ENCODE measurements at places on chromosomes 3 and 15.

- no peak for DNase-seq
Measured at GRCh38 chr3:34198309-34198708, 399.9 kb downstream of the PDCD6IP start.

GRCh38 chr15:29785136-29785535, 37.1 kb downstream of the TJP1 start:
- DNase-seq, result no peak

GRCh38 chr15:95485367-95485766, 845.1 kb upstream of the NR2F2 start:
- no peak for DNase-seq

DNA sequence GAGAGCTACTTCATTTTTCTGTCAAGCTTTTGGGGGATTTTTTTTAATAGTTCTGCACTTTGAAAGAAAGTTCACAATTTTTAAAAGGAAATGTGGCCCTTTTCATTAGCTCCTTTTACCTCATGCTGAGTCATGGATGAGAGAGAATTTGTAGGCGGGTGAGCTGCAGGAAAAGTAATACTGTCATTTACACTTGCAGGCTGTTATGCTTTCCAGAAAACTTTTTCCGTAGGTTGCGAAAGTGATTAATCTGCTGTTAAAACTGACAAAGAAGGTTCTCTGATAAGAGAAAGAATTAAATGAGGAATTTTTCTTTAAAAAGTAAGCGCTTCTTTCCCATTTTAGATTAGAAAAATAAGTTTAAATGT, 430.2 kb downstream of the LPP start:
- DNase-seq, result no peak

- no peak for DNase-seq
Measured at GRCh38 chr3:194062830-194063229, 73.1 kb upstream of the HES1 start.

- no peak for DNase-seq
Measured at GRCh38 chr3:58066842-58067241, 58.6 kb downstream of the FLNB start.

DNA sequence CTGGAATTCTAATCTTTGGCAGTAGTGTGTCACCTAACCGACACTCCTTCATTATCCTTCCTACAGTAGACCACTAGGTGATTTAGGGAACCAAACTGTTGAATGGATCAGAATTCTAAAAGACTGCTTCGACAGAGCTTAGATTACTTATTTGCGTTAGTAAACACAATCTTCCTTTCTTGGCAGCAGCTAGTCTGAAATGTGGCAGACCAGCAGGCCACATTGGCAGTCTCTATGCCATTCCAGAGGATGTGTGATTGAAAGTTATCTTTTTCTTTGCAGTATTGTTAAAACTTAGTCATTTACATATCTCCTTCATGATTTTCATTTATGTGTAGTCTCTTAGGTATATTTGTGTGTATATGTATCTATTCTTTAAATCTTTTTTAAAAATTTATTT, 23.6 kb downstream of the MBNL1 start:
- DNase-seq, result no peak

GRCh38 chr3:22960105-22960984, 242.8 kb upstream of the UBE2E2 start:
- DNase-seq, result peak; percentile 37

DNA sequence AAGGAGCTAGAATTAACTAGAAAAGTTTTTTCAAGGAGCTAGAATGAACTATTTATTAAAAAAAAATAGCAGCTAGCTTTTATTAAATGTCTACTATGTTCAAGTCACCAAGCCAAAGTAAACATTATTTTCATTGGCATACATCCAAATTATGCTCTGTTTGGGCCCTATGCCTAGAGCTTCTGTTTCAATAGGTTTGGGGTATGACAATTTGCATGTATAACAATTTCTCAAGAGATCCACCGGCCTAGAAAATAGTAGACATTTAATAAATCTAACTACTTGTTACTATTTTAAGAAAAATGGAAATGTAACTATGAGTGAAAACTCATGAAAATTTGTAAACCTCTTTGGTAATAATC, 8.0 kb downstream of the GABRR3 start:
- DNase-seq, result no peak

DNA sequence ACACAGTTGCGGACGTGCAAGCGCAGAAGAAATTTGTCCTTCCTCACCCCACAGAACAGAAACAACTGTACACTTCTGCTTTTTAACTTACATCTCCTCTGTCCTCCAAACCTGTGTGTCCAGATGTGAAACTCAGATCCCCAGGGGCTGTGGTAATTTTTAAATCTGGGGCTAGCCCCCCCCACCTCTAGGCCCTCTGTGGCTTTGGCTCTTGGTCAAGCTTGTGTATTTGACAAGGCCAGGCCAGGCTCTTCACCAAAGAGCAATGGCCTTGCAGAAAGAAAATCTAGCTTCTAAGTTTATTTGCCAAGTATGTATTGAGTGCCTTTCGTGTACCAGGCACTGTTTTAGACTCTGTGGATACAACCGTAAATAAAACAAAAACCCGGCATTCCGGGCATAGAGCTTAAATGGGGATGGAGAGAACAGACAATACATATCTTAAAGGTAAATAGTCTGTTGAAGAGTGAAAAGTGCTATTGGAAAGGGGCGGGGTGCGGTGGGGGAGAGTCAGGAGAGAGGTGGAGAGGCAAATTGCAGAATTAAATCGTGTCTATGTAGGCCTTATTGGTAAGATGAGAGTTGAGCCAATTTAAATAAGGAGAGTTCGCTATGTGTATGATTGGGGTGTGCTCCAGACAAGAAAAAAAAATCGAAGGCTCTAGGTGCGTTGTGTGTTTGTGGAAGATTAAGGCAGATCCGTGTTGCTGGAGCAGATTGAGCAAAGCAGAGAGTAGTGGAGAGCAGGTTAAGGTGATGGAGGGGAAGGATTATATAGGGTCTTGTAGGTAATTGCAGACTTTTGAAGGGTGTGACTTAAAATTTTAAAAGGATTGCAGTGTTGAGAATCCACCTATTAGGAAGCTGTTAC, 781 bp upstream of the DPH6 start:
- DNase-seq, result peak; percentile 77

GRCh38 chr15:31217566-31218270, 108.9 kb upstream of the KLF13 start:
- no peak for DNase-seq

- DNase-seq, result no peak
Measured at GRCh38 chr3:138937690-138938055, 9.3 kb downstream of the FOXL2 start.

GRCh38 chr3:48140336-48140757, 47.9 kb downstream of the CDC25A start:
- no peak for DNase-seq

DNA sequence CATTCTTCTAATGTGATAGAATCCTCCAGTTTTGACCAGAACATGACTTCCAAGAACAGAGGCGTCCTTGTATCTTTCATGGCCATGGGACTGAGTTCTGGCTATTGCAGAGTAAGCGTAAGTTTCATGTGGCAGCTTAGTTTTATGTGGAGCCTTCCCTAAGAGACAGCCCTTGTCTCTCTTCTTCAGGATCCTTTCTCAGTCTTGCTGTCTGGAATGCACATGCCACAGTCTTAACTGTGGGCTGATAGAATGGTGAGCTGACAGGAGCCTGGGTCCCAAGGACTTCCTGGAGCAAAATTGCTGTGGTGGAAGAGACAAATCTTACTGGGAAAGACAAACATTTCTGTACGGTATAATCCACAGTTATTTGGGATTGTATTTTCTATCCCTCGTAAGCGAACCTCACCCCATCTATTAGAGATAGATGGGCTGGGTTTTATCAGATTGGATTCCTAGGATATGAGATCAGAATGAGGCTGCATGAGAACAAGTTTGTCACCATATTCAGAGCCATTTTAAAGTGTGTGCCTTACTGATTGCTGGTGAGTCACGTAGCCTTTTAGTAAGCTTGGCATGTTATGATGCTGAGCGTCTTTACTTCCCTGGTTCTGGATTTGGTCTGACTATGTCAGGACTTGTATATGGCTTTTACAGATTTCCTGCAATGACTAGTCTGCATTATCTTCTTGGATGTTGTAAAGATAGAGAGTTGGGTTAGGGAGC, 32.8 kb downstream of the CDIN1 start:
- DNase-seq, result no peak

- peak; percentile 52 for DNase-seq
Measured at GRCh38 chr15:77085297-77085696, 14.4 kb upstream of the TSPAN3 start.

DNA sequence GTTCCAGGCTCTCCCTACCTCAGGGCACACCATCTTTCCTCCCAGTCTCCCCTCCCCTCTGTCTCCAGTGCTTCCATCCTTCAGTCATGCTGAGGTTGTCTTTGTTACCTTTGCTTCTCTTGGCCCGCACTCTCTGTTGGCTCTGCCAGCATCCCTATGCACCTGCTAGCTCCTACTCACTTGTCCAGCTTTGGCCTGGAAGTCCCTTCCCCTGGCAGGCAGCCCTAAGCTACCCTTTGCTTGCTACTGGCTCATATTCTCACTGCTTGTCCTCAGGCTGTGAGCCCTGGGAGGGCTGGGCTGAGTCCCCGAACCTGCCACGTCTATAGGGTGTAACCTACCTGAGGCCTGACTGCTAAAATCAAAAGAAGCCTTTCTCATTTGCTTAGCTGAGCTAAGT, 122.7 kb downstream of the PGPEP1L start:
- no peak for DNase-seq

GRCh38 chr3:13723676-13724207, 156.1 kb downstream of the WNT7A start:
- no peak for DNase-seq

GRCh38 chr3:176953106-176954060, 243.9 kb downstream of the TBL1XR1 start:
- no peak for DNase-seq

DNA sequence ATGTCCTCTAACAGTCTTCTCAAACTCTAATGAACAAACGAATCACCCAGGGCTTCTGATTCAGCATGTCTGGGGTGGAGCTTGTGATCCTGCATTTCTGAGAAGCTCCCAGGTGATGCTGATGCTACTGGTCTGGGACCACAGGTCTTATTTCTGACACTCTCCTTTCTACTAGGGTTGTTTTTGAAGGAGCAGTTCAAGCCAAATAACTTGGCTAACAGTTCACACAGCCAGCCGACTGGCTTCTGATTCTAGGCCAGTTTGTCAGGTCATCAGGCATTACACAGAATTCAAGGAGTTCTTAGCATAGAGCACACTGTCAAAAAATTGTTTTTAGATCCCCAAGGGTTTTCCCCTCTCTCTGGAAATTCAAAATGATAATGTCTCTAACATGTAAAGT, 100.7 kb downstream of the TIGIT start:
- no peak for DNase-seq
